ENCODE measurements at places on chromosomes 3 and 15. TPM values are rescaled to one million over a fixed set of nuclear protein-coding genes. Genes with fewer than 3 reads are reported as not detected.

- H3K4me3 ChIP-seq: no peak overlapping the region
- H3K27me3 ChIP-seq: peaks cover 1% of the 10 kb centered on the region
- no peak for DNase-seq
- no peak overlapping the region for H3K27ac ChIP-seq
- H3K36me3 ChIP-seq: no peaks in the 10 kb centered on the region
These were observed 318.4 kb upstream of the TRIM42 start for GRCh38 chr3:140359233-140359995.

- H3K36me3 ChIP-seq: peaks cover 44% of the 10 kb centered on the region
- DNase-seq: peak; percentile 60
- H3K4me3 ChIP-seq: peak overlapping the region; percentile 28
- H3K4me1 ChIP-seq: peaks cover 18% of the 10 kb centered on the region
- peak overlapping the region; percentile 31 for H3K27ac ChIP-seq
- H3K27me3 ChIP-seq: no peaks in the 10 kb centered on the region
These were observed 30.2 kb upstream of the HCLS1 start for GRCh38 chr3:121690777-121691405.

- H3K36me3 ChIP-seq: no peaks in the 10 kb centered on the region
- no peaks in the 10 kb centered on the region for H3K4me1 ChIP-seq
- DNase-seq: no peak
- H3K27ac ChIP-seq: no peak overlapping the region
- no peaks in the 10 kb centered on the region for H3K27me3 ChIP-seq
These were observed 84.1 kb upstream of the MYRIP start for GRCh38 chr3:39725321-39725720.

- no peaks in the 10 kb centered on the region for H3K4me1 ChIP-seq
- H3K4me3 ChIP-seq: no peak overlapping the region
- H3K36me3 ChIP-seq: no peaks in the 10 kb centered on the region
- peaks cover 4% of the 10 kb centered on the region for H3K27me3 ChIP-seq
- H3K27ac ChIP-seq: no peak overlapping the region
- no peak for DNase-seq
These were observed 66.0 kb downstream of the KBTBD8 start for GRCh38 chr3:67064105-67064504.

CYP8B1 gene
- not detected for total RNA-seq
